ENCODE measurements at places on chromosomes 1 and 21.

DNA sequence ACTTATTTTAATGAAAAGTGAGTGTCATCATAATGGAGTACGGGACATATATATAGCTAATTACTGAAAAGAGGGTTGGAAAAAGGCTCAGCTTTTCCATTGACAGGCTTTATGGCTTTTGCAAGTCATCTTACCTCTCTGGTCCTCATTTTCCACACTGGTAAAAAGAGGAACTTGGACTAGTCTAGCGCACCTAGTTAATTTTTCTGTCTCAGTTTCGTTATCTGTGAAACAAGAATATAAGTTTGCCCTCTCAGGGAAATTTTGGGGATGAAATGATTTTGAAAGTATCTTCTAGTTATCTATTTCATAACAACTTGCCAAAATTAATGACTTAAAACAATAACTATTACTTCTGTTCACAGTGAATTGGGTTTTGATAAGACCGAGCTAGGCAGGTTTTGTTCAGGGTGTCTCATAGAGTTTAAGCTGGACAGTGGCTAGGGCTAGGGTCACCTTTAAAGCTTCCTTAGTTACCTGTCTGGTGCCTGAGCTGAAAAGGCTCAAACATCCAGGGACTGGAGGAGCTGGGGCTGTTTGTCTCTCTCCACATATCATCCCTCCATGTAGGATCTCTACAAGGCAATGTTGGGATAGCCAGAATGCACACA is 91.7 kb downstream of the TYW3 start:
- no peak for DNase-seq

- DNase-seq, result no peak
Measured at GRCh38 chr1:32337855-32338636, 2.0 kb upstream of the MARCKSL1 start.

DNA sequence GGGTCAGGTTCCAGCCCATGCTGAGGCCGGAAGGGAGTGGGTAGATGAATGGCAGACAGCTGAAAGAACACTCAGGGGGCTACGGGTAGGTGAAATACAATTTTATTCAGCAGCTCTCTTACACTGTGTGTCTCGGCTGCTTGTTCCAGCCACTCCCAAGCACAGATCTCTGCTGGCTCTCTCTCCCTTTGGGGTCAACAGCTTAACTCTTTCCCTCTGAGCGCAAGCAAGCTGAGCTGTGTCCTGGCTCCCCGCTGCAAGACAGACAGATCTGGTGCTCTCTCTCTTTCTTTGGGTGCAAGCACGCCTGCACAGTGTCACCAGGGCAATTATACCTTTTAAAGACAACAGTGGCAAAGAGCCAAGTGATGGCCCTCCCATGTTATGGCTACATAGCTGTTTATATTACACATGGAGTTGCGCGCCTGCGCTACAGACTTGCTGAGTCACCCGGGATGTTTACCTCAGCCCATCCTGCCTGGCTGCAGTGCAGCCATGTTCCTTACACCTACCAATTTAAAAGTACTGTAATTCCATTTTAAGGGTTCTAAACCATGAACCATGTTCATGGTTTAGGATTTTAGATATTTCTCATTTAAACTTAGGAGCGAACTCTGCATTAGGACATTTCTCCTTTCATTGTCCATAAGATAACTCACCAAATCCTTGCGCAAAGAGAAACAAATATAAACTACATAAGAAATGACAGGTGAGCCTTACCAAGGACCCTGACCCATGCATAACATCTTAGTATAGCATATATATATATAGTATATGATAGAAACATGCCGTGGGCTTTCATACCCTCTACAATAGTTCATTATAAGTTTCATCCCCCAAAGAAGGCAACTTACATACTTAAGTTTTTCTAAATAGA is 396.5 kb downstream of the SMYD3 start:
- DNase-seq, result peak; percentile 72

DNA sequence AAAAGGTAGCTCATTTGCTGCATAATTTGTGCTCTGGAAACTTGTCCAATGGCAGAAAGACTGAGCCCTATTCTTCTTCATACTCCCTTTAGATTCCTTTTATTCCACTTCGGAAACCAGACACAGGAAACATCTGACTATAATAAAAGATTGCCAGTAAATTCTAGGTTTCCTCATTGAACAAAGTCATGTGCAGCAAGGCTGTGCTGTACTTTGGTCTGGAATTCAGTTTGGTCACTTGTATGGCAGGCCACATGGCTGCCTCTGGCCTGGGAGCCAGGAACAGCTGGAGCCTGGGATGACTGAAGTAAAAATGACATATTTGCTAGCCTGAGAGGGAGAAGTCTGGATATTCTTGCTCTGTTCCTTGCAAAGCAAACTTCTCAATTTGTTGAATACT is 79.6 kb downstream of the ST3GAL3 start:
- DNase-seq, result peak; percentile 62

GRCh38 chr1:215777370-215777925 is 210.3 kb downstream of the KCTD3 start:
- DNase-seq, result peak; percentile 67

DNA sequence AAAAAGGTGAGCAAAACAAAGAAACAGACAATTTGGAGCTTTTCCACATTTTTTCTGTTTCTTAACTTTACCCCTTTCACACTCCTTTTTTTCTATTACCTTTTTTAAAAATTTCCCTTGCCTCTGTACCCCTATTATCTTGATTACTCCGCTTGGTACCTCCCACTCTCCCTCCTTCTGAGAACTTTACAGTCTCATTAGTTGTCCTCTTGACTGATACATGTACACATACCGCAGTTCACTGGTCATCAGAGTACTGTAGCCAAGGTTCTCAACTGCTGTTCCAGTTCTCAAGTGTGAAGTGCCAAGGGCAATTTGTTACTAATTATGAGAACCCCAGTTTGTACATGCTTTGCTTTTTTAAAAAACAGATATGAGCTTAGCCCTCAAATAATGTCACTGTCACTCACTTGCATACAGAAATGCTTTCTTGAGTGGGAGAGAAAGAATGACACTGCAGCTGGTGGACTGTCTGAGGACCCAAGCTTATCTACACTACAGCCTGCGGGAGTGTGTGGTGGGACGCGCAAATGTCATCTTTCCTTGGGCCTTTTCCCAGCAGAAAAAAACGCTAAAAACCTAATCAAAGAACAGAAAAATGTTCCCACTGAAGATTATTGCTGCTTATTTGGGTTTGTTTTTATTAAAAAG is 160.8 kb downstream of the DISP1 start:
- DNase-seq, result no peak

DNA sequence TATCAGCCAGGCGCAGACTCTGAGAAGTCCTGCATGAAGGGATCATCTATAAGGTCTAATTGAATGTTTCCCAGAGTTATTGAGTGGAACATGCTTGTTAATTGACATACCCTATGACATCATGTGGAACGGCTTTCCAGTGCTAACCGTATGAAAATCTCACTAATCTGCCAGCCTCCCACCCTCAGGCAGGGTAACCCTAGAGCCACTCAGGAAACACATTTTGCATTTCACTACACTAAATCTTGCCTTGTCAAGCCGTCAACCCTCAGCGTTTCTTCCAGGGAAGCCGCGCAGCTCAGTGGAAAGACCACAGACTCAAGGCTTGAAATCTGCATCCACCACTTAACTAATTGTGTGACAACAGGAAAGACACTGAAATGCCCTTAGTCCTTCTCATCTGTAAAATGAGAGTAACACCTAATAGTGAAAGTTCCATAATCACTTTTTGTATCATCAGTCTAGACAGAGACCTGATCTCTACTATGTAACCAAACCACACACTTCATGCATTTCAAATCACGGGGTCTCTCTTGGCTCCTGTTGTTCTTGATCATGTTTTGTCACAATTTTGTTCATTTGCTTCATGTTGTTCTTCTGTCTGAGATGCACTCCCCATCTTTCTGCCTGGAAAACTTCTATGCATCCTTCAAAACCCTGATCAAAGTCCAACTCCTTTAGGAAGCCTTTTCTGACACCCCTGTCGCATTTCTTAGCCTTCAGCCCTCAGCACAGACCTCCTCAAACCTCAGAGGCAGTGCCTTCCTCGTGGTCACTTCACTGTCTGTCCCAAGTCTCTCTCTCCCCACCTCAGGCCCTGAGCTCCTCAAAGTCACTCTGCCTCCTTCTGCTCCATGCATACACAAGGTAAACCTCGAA is 246.5 kb downstream of the TOMM20 start:
- no peak for DNase-seq

GRCh38 chr1:185038813-185039376 is 6.5 kb upstream of the RNF2 start:
- DNase-seq, result no peak

GRCh38 chr1:178970184-178970583 is 55.5 kb upstream of the FAM20B start:
- no peak for DNase-seq

DNA sequence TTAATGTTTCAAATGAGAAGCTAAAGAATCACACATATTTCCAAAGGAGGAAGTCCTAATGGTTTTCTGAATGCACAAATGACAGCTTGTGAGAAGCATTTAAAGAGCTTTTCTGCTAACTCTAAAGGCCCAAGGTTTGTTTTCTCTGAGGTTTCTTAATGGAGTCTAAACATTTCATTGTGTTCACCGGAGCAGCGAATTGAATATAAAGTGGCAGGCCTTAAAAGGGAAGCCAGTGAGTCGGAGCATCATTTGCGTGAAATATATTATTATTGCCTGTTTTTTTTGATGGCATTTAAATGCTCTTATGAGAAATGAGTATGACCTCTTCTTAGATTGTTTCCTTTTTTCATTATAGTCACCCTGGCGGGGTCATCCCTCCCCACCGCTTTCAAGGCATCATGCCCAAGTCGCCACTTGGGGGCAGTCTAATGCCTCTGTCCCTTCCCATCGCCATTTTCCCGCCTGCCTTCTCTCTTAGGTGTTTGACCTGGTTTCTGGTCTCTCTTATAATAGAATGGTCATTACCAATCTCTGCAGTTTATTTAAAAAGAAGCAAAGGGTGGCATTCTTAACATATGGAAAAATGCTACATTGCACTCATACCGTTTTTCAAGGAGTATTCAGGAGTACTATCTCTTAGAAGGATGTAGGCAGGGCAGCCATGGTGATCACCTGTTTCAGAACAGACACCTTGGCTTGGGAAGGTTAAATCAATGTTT is 25.3 kb upstream of the OVAAL start:
- DNase-seq, result peak; percentile 58

DNA sequence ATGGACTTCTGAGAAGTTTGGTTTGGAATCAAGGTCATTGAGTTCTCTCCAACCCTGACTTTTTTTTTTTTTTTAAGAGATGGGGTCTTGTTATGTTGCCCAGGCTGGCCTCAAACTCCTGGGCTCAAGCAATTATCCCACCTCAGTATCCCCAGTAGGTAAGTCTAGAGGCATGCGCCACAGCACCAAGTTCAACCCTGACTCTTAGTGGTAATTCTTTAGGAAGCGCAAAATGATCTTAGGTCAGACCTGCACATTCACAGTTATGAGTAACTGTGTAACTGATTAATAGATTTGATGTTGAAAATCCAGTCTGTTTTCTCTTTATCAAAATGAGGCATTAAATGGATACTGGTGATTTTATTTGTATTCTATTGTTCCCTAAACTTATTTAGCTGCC is 95.9 kb downstream of the GREM2 start:
- DNase-seq, result no peak

DNA sequence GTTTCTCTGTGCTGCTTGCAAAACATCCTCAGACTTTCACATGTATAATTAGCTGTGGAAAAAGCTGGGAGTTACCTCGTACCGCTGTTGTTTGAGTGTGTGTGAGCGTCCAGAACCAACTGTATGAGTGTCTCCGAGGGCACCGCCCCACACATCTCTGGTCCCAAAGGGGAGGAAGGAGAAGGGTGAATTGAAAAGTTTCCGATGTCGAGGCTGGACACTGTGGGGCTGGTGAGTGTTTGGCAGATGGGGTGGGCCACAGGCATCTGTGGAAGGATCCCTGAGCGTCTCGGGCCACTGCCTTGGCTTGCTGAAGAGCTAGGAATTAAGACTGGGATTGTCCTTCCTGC is 1.2 kb downstream of the ATP2B4 start:
- DNase-seq, result no peak
